Astrocyte (in vitro differentiated cells and primary cell): ENCODE measurements at places on chromosomes 6 and 20. TPM values are rescaled to one million over a fixed set of nuclear protein-coding genes. Genes with fewer than 3 reads are reported as not detected.

GRCh38 chr6:2126351-2126750, 119.1 kb downstream of the GMDS start:
- DNase-seq, result no peak

- no peak for DNase-seq
These were observed 2.0 kb upstream of the SLC22A23 start for GRCh38 chr6:3458706-3459421.

ERVFRD-1 gene
- not detected in 2 replicates for total RNA-seq

DNA sequence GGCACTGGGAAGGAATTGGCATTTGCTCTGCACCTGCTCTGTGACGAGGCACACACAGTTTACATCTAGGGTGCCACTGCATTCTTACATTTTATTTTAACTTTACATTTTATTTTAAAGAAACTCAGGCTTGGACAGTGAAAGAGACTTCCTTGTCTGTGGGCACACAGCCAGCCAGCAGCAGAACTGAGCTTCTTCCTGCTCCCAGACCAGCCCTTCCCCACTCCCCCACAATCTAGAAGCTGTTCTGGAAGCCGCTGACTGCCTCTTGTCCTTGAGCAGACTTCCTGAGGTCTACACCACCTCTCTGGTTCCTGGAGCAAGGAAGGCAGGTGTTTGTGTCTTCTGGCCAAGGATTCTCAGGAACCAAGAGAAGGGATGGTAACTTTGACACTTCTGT, 27.9 kb upstream of the CD93 start:
- DNase-seq, result no peak

DNA sequence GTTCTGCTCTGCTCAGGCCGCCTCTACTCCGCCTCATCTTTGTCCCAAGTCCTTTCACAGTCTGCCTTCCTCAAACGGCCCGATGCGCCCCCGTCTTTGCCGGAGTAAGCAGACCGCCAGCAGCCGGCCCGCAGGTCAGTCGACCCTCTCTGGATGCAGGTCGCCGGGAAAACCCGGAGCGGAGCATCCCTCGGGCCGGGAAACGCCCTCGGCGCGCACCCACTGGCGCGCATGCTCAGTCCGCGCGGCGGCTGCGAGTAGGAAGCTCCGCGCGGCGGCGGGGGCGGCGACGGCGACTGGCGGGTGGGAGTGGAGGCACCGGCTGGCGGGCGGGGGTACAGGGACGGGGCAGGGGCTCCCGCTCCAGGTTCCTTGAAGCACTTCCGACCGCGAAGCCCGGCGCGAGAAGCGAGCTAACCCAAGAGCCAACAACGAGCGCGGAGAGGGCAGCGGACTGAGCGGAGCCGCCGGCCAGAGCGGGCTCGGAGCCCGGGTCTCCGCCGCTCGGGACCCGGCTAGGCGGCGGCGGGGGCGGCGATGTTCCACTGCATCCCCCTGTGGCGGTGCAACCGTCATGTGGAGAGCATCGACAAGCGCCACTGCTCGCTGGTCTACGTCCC, at the start of gene LRRC1:
Gene LRRC1 (plus strand): TSS at position 286 of the 620 bp plus-strand sequence. CDS start 252 bp downstream, at position 538.
- peak; percentile 85 for DNase-seq

DACT2 gene
- total RNA-seq, result 0.20 TPM in 1 of 2 replicates, not detected in the other

- DNase-seq, result no peak
These were observed 167.1 kb downstream of the PHF3 start for GRCh38 chr6:63802606-63803206.
